A549 treated with RU486 at 1 μM for 4 hours (cell line): ENCODE measurements at places on chromosomes 12 and 14. TPM values are rescaled to one million over a fixed set of nuclear protein-coding genes. Genes with fewer than 3 reads are reported as not detected.

The NUAK1 gene
- 10.4 to 11.3 TPM (median 11.1 TPM) in 5 replicates for total RNA-seq

The KRT75 gene
- total RNA-seq, result 0.11 to 0.35 TPM (median 0.24 TPM) in 5 replicates

The PDE3A gene
- total RNA-seq, result 1.7 to 3.9 TPM (median 3.7 TPM) in 5 replicates

The USP15 gene
- total RNA-seq, result 28.1 to 38.8 TPM (median 29.9 TPM) in 5 replicates
